ENCODE measurements at places on chromosomes 7 and 10.

DNA sequence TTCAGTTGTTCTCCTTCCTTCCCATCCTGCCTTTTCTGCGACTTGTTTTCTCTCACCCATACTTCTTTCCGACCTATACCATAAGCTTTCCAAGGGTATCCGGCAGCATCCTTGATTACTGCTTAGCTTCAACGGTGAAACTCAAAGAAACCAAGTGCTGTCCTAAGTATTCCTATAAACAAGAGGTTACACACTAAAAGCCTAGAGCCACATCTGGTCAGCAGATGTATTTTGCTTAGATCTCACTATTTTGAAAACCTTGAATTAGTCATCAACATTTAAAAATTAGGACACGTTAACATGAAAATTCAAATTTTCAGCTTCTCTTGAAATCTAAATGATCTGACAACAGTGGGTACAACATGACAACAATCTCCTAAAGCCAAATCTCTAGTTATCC is 20.0 kb downstream of the ARHGAP21 start:
- DNase-seq, result no peak

GRCh38 chr10:80132299-80133139 is at the start of gene PLAC9:
TSS of gene PLAC9 (plus strand) at chr10:80132730. CDS start at chr10:80132763, 33 bp downstream.
- peak; percentile 66 for DNase-seq

DNA sequence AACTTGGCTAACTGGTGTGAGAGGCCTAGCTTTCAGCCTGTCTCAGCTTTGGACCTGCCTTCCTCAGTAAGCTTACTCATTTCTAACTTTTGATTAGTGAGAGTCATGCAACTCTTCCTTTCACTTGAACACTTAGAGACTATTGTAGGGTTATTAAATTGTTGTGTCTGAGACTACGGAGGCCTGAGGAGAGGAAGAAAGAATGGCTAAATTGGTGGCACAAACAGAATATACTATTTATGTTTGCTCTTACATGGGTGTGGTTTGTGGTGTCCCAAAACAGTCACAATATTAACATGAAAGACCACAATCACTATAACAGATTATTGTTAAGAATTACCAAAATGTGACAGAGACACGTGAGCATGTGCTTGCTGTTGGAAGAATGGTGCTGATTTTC is 82.1 kb downstream of the TRIM24 start:
- DNase-seq, result no peak

GRCh38 chr10:59657724-59658123 is 51.9 kb downstream of the SLC16A9 start:
- no peak for DNase-seq

DNA sequence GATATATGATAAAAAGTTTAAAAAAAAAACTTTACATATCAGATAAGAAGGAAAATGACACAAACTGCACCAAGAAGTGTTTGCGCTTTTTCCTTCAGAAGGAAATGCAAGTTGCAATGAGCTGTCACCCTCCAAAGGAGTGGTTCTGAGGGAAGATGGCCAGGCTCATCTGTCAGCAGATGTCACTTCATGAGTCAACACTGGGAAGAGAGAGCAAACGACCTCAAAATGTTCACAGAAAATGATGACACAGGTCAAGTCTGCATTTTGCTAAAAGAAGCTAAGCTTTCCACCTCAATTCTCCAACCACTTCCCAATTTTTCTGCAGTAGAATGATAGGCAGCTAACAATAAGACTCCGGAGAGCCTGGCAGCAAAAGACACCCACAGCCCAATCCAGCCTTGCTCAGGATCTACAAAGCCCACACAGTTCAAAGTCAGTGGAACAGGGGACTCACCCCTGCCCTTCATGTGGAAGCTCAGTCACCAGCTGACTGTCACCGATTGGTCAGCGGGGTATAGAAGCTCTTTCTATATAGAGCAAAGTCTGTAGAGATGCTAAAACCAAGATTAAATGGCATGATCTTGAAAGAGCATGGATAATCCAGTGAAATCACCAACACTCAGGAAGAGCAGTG is 155.1 kb upstream of the NEBL start:
- no peak for DNase-seq

Measured in pancreas (tissue), 10 donors.